ENCODE measurements at places on chromosomes 16 and 17.

DNA sequence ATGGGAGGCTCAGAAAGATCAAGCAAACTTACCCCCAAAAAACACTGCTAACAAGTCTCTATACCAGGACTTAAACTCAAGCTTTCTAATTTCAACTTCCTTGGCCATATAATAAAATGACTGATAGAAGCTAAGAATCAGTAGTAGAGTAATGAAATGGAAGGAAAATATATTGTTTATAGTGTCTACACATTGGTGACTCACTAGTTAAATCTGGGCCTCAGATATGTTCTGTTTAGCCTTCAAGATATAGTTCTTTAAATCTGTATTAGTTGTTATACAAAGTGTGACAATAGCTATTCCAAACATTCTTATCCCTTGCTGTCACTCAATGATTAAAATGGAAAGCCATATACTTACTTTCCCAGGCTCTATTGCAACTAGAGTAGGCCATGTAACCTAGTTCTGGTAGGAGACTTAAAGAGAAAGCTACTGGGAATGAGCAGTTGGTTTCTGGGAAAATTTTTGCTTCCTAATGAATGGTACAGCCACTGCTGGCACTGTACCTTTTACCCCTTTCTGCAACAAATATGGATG lies 18.3 kb downstream of the SSH2 start:
- no peak for DNase-seq

- DNase-seq: no peak
Measured at GRCh38 chr16:11980136-11980844, 3.8 kb downstream of the SNX29 start.

DNA sequence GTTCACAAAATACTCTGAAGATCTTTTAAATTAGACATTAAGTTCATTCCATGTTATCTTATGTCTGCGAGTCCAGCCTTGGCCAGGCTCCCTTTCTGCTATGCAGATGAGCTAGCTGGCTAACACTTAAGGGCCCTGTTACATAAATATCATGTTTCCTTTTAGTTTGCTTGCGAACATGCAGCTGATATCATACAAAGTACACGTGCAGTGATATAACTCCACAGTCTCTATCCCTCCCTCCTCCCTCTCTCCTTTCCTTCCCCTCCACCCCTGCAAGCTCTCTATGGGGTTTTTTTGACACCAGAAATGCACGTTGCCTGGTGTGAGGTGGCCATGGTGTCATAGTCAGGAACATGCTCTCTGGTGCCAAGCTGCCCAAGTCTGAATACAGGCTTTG lies 46.1 kb downstream of the ARHGAP17 start:
- no peak for DNase-seq

DNA sequence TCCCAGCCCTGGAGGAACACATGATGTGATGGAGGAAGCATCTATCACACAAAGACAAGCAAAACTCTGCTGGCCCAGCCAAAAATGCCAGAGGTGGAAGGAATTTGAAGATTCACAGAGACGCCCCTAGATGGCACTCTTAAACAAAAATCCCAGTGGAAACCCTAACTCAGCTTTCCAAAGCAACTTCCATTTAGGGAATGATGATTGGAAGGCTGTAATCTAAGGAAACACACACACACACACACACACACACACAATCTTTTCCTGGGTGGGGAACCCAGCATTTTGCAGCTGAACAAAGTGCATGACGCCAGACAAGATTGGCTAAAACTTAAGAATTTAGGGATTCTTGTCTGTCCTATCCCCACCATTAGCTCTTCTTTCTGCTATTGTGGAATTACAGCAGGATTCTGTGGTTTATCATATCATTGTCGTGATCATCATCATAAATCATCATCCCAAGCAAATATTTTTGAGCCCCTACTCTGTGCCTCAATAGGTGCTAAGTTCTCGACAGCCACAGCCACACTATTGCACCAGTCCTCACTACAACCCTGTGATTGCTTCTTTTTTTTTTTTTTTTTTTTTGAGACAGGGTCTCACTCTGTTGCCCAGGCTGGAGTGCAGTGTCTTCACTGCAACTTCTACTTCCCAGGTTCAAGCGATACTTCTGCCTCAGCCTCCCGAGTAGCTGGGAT lies 1.6 kb upstream of the LDAF1 start:
- peak; percentile 4 for DNase-seq

DNA sequence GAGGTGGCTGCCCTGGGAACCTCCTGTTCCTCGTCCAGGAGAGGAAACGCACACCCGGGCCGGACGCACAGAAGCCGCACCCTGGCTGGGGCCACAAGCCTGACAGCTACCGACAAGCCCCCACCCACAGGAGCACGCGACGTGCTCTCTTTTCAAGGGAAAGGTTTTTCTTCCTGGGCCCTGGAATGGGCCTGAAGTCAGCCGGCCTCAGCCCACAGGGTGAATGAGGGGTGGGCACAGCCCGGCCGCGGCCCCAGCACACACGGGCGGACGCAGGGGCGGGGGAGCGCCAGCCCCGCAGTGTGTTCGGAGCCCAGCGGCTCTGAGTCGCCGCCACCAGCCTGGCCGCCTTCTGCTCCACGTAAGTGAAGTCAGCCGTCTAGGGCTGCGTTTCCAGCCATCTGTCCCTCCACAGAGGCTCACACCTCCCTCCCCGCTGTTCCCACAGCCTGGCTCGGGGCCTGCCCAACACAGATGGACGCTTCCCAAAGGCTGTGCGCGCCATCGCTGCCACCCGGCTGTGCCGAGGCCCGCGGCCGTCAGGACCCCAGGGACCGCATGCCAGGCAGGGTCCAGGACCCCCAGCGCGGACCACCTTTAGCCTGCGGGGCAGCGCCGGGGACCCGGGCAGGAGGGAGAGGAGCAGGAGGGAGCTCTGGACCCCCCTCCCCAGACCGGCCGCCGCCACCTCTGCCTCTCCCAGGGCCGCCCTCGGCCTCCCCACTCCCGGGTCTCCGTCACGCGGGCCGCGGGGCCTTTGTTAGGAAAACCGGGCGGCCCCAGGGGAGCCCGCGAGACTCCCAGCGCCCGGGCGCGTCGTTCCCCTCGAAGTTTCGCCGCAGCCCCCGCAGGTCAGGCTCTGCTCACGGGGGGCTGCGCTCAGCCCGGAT lies 36.8 kb downstream of the CBFA2T3 start:
- no peak for DNase-seq

GRCh38 chr16:2270588-2271470 lies 2.9 kb upstream of the RNPS1 start:
- DNase-seq: no peak

- DNase-seq: no peak
Measured at GRCh38 chr16:86968866-86969265, 348.3 kb downstream of the C16orf95 start.

DNA sequence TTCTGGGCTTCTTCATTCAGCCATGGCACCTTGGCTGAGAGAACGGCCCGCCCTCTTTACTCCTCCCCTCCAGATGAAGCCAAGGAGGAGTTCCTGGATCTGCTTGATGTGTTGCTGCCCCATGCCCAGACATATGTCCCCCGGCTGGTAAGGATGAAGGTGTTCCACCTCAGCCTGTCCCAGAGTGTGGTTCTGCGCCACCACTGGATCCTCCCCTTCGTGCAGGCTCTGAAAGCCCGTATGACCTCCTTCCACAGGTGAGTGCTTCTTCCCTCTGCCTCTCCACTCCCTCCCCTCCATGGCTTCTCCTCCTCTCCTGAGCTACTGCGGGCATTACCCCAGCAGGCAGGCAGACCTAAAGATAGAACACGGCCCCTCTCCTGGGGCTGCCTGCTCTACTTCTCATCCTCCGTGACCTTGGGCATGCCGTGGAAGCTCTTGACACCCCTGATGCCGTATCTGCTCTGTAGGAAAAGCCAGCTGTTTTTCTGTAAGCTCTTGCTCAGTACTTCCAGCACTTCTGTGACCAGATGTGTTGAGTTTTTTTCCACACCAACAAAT lies 8.7 kb downstream of the USB1 start:
- no peak for DNase-seq

- DNase-seq: no peak
Measured at GRCh38 chr16:60741810-60742209, 1294.4 kb downstream of the CDH8 start.

DNA sequence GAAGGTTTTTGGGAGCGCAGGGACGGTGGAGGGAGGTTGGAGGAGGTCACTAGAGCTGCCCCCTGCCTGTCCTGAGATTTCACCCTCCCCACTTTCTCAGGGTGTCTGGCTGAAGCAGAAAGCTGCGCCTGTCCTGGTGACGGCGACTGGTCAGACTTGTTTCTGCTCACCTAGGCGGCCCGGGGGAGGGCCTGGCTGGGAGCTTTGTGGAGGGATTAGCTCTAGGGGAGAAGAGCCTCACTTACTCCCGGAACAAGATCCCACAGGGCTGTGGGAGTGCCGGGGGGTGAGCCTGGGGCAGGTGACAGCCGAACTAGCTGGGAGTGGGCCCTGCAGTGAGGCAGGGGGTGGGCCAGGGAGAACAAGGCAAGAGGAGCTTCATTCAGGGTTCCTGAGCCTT lies 11.5 kb downstream of the NHERF1 start:
- no peak for DNase-seq

DNA sequence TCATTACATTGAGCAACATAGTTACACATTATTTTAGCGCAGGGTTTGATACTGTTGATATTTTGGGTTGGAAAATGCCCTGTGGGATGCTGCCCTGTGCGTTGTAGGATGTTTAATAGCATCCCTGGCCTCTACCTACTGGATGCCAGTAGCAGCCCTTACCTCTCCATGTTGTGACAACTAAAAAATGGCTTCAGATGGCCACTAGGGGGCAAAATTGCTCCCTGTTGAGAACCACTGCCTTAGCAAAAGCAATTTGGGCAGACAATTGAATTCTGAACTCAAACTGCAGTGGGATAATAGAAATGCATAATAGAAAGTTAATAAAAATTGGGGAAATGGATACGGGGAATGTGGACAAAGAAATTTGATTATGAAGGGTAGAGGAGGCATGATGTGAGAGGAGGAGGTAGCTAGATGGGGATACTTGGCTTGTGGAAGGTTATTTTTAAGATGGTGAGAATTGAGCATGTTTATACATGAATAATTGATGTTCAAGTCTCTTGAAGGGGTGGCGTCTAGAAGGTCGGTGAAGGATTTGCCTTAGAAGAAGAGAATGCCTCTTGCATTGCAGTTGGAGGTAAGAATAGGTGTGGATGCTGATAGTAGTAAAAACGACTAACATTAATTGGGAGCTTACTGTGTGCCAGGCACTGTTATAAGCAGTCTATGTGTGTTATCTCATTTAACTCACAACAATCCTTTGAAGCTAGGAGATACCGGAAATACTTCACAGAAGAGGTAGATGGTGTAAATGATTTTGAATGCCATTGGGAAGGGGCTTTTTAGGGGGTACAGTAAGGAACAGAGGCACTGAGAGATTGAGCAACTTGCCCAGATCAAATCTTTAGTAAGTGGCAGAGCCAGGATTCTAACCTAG lies 19.0 kb downstream of the HEATR9 start:
- DNase-seq: peak; percentile 63

DNA sequence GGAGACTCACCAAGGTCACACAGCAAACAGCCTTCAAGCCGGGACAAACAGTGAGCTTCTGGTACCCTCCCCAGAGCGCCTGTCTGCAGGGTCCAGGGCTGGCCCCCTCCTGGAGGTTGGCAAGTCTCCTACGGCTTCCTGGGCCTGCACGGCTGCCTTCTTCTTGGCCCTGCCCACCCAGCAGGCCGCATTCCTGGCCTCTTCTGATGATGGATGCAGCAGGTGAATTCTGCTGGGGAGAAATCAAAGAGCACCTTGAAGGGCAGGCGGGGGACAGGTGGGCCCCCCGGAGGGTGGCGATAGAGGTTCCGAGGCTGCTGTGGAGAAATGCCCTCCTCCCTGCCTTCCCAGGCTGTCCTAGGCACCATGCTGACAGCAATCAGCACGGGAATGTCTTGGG lies 3.8 kb upstream of the NOS2 start:
- DNase-seq: no peak

- DNase-seq: no peak
Measured at GRCh38 chr16:57562669-57563486, 20.4 kb downstream of the ADGRG5 start.

DNA sequence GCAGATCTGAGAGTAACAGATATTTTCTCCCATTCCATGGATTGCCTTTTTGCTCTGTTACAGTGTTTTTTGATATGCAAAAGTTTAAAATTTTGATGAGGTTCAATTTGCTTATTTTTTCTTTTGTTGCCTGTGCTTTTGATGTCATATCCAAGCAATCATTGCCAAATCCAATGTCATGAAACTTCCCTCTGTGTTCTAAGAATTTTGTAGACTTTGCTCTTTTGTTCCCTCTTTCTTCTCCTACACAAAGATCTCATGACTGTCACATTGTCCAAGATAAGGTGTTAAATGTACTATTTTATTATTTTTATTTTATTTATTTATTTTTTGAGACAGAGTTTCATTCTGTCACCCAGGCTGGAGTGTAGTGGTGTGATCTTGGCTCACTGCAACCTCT lies 18.9 kb upstream of the KCNH6 start:
- DNase-seq: no peak

DNA sequence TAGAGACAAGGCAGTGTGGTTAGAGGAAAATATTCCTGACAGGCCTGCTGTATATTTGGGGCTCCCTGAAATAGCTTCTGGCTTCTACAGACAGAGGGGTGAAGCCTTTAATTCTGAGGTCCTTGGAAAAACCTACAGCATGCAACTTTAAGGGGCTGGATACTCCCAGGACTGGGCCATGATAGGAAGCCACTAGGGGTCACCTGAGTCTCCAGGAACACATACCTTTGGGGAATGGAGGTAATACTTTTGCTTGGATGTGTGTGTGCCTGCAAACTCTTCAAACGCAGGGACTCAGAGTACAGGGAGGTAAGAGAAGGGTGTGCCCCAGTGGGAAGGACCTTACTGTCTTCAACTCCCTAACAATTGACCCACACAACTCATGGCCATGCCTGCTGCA lies 4.1 kb downstream of the ASIC2 start:
- no peak for DNase-seq

- DNase-seq: no peak
Measured at GRCh38 chr16:85309656-85310587, 197.7 kb upstream of the CIBAR2 start.

- DNase-seq: no peak
Measured at GRCh38 chr16:30369938-30370455, 297 bp downstream of the TBC1D10B start.

GRCh38 chr17:34579979-34580684 lies 750 bp downstream of the TMEM132E start:
- DNase-seq: no peak

GRCh38 chr16:72947379-72948237 lies 100.3 kb downstream of the ZFHX3 start:
- DNase-seq: no peak
